ENCODE measurements at places on chromosomes 7 and 10. TPM values are rescaled to one million over a fixed set of nuclear protein-coding genes. Genes with fewer than 3 reads are reported as not detected.

WEE2 gene
- not detected for total RNA-seq

XPNPEP1 gene
- 42.4 TPM for total RNA-seq

SAP25 gene
- 0.80 TPM for total RNA-seq

EPO gene
- not detected for total RNA-seq

- DNase-seq: no peak
Observed at GRCh38 chr10:72487521-72487920, 132.8 kb upstream of the DNAJB12 start.

DNA sequence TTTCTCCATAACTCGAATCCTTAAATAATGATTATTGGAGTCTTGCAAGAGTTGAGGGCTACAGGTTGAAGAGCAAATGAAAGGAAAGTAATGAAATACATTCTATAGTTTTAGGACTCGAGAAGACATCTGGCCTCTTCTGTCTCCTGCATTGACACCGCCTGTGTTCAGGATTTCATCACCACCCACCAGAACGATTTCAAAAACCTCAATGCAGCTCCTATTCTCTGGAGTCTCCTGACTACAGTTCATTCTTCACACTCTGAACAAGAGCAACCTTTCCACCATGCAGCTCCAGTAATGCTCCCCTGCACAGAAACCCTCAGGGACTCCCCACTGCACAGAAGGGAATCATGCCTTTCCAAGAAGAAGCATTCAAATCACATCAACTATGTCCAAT is 5.5 kb downstream of the IL15RA start:
- no peak for DNase-seq

- no peak for DNase-seq
Observed at GRCh38 chr10:30454744-30455510, 20.9 kb downstream of the MAP3K8 start.

- no peak for DNase-seq
Observed at GRCh38 chr7:30177186-30177585, 42.4 kb downstream of the MTURN start.

- no peak for DNase-seq
Observed at GRCh38 chr7:134720091-134720935, 59.1 kb upstream of the CALD1 start.

DNA sequence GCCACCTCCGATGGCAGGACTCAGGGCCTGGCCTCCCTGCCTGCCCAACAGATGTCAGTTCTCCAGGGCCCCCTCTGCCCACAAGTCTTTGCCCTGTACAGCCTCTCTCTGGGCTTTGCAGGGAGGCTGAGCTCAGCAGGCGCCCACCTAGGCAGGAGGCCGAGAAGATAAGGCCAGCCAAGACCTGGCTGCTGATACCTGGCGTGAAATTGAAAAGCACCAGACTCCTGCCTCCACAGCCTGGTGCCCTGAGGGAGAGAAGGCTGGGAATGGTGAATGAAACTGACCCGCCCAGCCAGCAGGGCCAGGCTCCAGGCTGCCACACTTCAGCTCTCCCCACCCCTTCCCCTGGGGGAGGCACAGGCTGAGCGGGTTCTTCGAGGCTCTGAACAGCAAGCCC is 145.8 kb downstream of the CDH23 start:
- DNase-seq: no peak

GRCh38 chr7:153297141-153297540 is 537.6 kb downstream of the ACTR3B start:
- peak; percentile 64 for DNase-seq

- DNase-seq: no peak
Observed at GRCh38 chr10:50260791-50261281, 9.5 kb upstream of the ASAH2 start.

GRCh38 chr7:157544980-157545680 is 208.3 kb downstream of the DNAJB6 start:
- DNase-seq: no peak

DNA sequence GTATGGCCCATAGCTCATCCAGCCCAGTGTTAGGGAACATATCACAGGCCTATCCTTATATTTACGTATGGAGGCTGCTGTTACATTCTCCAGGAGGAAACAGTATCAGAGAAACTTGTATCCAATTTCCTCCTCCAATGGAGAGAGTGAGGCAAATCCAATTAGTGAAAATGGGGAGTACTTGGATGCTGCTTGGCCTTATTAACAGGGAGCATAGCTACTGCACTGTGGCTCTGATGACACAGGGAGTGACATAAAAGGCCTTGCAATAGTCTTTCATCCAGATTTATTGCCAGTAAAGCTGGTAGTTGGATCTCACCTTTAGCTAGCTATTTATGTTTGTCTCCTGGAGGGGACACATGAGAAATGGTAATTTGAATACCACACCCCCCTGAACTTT is 313.2 kb upstream of the MTPN start:
- no peak for DNase-seq

GRCh38 chr7:32175099-32175498 is 104.9 kb upstream of the PDE1C start:
- no peak for DNase-seq

GRCh38 chr7:47884675-47885074 is 63.6 kb downstream of the PKD1L1 start:
- no peak for DNase-seq

DNA sequence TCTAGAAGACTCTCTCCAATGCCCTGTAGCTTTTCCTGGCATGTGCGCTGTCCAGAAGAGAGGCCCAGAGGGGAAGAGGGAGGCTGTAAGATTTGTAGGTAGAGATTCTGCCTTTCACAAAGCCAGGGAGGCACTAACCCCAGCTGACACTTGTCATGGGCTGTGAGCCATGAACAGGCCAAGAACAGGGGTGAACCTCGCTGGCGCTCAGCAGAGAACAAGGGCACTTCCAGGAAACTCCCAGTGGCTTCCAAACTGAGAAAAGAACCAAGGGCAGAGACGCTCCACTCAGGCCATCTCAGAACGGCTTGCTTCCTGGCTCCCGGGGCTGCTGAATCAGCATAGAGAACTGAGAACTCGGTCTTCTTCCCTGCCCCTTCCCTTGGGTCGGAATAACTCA is 257.8 kb upstream of the ZNF32 start:
- no peak for DNase-seq

DNA sequence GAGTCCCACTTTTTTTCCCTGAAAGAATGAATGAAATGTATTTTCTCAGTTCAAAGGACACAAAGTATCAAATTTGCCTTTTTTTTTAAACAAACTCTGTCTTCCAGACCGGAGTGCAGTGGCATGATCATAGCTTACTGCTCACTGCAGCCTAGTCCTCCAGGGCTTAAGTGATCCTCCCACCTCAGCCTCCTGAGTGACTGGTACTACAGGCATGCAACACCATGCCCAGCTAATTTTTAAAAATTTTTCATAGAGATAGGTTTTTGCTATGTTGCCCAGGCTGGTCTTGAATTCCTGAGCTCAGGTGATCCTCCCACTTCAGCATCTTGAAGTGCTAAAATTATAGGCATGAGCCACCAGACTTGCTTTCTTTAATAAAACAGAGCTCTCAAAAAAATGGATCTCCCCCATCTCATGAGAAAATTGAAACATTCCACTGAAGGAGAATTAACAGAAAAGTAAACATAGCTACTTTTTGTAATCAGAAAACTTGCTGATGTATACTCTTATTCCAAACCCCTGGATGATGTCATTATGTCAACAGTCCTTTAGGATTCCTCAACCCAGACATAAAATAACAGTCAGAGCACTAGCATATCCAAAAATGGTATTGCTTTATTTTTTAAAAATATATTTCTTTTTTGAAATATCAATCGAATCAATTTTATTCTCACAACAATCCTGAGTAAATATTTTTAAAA is 12.3 kb upstream of the TRDMT1 start:
- peak; percentile 55 for DNase-seq

DNA sequence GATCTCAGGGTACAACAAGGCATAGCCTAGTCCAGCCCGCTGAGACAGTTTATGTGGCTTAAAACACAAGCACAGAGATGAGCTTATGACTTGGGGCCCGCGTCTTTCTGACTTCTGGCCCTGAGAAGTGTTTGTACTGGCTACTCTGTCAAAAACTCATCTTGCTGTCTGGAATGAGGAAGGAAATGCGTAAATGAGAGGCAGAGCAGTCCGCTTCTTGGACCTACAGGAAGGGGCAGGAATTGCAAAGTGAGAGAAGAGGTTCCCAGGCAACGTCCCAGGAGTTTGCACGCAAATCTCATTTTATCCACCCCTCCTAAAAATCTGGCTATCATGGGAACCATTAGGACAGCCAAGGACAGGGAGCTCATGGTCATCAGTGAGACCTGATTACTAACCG is 5.5 kb downstream of the ANXA11 start:
- no peak for DNase-seq

DNA sequence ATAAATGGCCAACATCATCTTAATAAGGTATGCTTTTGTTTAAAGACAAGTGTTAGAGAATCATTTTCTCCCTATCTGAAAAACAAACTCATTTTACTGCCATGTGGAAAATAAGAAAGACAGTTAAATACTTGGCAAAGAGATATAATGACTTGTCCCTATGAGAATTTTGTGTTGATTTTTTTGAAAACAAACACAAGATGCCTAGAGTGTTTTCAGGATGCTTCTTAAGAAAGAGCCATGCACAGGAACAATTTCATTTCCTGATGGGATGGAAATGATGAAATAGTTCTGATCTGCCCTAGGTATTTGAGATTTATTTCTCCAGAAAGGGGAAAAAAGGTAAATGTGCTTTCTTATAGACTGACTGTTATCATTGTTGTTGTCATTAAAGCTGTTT is 237.5 kb upstream of the GNAI1 start:
- no peak for DNase-seq

DNA sequence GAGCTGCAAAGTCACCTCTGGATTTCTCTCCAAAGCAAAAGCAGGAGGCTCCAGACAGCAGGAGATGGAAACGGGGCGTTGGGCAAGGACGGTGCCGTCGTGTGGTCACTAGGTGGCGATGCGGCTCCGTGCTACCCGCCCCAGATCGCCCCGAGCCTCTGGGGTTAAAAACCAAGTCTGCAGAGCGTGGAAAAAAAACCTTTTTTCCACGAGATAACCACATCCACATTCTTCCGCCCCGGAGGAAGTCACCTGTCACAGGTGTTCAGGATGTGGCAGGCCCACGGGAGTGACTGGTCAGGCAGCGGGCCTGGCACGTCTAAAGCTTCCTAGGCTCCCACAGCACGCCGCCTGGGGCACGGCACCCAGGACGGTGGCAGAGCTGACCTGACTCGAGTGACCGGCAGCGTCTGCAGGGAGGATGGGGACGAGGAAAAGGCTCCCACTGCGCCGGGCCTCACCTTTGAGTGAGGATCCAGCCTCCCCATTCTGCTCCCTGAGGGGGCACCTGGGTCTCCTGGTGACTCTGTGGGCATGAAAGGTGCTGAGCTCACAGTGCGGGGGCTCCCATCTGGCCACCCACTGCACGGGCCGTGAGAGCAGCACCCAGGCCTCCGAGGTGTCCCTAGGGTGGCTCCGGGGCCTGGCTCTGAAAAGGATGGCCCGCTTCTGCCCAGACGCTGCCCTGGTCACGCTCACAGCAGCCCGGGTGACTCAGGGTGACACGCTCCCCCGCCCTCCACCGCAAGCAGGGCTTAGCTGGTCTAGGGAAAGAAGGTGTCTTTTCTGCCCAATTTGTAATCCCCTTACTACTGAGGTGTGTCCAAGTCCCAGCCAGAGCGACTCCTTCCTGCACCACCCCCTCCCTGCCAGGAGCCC is 71.3 kb upstream of the TNRC18 start:
- peak; percentile 90 for DNase-seq

DNA sequence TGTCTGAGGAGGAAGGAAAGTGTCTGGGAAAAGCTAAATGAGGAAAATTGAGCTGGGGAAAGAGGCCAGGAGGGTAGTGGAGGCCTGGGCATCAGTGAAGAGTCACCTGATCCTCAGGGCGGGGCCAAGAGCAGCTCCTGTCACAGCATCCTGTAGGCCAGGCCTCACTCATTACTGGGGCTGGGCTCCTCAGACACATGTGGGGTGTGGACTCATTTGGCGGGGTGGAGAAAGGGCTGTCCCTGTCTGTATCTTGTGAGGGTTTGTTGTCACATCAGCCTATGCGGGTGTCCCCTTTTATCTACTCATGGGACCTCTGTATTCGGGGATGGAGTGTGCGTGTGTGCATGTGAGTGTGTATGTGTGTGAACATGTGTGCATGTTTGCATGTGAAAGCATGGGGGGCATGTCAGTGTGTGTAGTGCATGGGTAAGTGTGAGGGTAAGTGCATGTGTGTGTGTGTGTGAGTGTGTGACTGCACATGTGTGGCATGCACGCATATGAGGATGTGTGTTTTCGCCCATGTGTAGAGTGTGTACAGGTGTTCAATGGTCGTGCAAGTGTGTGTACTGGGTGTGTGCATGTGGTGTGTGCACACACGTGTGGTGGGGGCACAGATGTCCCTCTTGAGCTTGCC is 67.8 kb downstream of the RAMP3 start:
- DNase-seq: no peak

- no peak for DNase-seq
Observed at GRCh38 chr10:43785252-43785651, 136.6 kb upstream of the ZNF32 start.
